Esophagus squamous epithelium (tissue), 5 donors: ENCODE measurements at places on chromosomes 3 and 15.
A peak's percentile ranks its signal among the peaks of the same experiment; 100 is the strongest.

GRCh38 chr3:107211608-107212007 lies 165.6 kb upstream of the CCDC54 start:
- H3K36me3 ChIP-seq, result no peaks in the 10 kb centered on the region
- no peak overlapping the region for H3K4me3 ChIP-seq
- DNase-seq, result no peak
- H3K4me1 ChIP-seq, result peaks cover 25% of the 10 kb centered on the region
- no peaks in the 10 kb centered on the region for H3K27me3 ChIP-seq
- no peak overlapping the region for H3K27ac ChIP-seq

GRCh38 chr3:168134931-168135330 lies 39.2 kb upstream of the GOLIM4 start:
- H3K27ac ChIP-seq, result no peak overlapping the region
- H3K36me3 ChIP-seq, result no peaks in the 10 kb centered on the region
- no peak overlapping the region for H3K4me3 ChIP-seq
- no peaks in the 10 kb centered on the region for H3K4me1 ChIP-seq

- H3K4me1 ChIP-seq, result peaks cover 30% of the 10 kb centered on the region
- peak overlapping the region; percentile 70 for H3K27ac ChIP-seq
- no peak overlapping the region for H3K4me3 ChIP-seq
Measured at GRCh38 chr15:74179983-74180880, 6.7 kb downstream of the ISLR start.

- no peaks in the 10 kb centered on the region for H3K27me3 ChIP-seq
- no peak overlapping the region for H3K4me3 ChIP-seq
- no peak for DNase-seq
- no peak overlapping the region for H3K27ac ChIP-seq
- H3K4me1 ChIP-seq, result peaks cover 54% of the 10 kb centered on the region
Measured at GRCh38 chr15:74402337-74402841, 31.4 kb downstream of the SEMA7A start.
